DMS79 treated with DMSO at 0.1 percent for 48 hours (cell line): ENCODE measurements at places on chromosomes 6 and 20.

- no peak for DNase-seq
These were observed 73.3 kb downstream of the BTBD9 start for GRCh38 chr6:38566295-38567030.

DNA sequence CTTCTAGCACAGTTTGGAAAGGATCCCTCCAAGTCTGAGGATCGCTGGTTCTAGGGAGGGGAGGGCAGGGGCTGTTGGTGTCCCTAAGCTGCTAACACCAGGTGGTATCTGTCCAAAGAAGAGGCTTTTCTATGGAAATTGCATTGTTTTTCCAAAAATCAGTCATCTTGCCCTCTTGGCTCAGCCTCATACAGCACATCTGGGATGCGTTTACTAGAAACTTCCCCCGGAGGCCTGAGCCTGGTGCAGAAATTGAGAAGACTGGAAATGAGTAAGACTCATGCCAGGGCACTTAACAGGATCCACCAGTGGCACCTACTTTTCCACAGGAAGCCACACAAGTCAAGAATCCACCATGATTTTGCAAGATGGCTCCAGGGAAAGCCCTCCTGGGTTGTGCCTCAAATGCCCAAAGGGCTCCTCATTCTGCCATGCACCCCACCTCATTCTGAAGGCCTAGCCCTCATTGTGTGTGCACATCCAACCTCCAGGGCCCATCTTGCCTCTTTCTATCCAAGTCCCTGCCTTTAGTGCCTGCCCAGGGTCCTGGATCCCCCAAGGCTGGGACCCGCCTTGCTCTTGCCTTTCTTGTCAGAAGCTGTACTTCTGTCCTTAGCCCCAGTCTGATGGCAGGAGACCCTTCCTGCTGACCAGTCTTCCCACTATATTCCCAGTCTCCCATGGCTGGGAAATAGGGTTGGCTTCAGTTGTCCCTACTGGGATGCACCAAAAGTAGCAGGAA is 97.6 kb downstream of the MRPL14 start:
- no peak for DNase-seq

DNA sequence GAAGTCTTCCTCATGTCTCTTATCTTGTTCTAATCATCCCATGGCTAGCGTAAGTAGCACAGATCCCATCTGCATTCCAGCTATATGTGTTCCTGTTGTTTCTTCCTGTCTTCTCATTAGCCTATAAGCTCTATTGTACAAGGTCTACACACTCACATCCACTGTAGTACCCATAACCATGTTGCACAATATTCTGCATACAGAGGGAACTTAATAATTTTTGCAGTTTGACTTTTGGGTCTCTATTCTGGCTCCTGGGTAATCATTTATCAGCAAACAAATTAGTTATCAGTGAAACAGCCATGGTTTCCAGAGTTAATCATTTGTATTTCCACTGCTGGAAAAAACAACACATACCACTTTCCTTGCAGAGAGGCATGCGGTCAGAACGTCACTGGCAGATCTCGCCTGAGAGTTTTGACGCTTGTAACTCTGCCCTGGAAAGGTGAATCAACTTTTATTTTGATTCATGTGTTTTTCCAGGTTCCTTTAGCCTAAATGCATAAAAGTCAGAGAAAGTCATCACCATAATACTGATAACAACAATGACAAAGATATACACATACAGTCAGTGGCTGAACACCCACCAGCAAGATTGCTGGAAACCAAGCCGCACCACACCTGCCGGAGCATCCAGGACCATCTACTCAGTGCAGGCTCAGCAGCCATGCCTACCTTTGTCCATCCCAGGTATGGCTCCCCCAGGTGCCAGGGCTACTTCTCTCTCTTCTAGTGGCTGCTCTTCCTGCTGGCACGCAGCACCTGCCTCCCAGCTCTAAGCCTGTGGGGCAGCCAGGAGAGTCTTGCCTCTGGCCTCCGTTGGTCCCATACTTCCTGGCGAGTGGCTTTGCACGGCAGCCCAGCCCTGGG is 158.2 kb downstream of the QRSL1 start:
- no peak for DNase-seq

DNA sequence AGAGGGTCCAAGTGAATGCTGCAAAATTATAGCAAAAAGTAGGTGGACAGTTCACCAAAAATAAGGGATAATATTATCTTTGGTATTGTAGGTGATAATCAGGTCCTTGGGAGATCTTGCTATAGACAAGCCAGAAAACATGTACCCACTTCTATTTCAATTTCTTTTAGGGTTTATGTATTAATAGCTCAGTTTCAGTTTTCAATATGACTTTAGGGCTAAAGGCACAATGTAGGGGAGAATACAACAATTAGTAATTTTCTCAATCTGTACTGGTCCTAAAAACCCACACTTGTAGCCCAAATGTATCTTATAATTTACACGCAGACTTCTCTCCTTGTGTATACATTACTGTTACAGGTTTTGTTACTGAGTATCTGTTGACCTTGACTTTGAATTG is 307.0 kb upstream of the ID4 start:
- no peak for DNase-seq

GRCh38 chr6:120869397-120869796 is 464.9 kb downstream of the TBC1D32 start:
- DNase-seq, result no peak

GRCh38 chr6:109999740-110000139 is 21.6 kb downstream of the GPR6 start:
- no peak for DNase-seq

DNA sequence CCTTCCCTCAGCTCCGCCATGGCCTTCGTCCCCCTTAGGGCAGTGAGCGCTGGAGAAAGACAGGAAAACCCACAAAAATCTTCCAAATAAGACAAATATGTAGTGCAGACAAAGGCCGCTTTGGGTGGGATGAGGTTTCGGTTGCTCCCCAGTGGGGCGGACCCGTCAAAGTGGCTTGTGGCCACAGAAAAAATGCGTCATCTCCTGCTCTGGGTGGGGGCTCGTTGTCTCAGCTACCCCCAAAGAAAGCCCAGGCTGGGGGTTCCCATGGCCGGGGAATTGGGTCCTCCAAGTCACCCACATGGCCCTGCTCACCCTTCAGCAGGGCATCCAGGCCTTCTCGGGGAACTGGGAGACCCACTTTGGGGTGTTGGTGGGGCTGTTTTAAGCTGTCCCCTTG is 21.9 kb upstream of the SCUBE3 start:
- no peak for DNase-seq

GRCh38 chr20:10469599-10469998 is 34.5 kb downstream of the SLX4IP start:
- DNase-seq, result peak; percentile 78

GRCh38 chr6:93746892-93747291 is 327.5 kb upstream of the EPHA7 start:
- DNase-seq, result no peak

DNA sequence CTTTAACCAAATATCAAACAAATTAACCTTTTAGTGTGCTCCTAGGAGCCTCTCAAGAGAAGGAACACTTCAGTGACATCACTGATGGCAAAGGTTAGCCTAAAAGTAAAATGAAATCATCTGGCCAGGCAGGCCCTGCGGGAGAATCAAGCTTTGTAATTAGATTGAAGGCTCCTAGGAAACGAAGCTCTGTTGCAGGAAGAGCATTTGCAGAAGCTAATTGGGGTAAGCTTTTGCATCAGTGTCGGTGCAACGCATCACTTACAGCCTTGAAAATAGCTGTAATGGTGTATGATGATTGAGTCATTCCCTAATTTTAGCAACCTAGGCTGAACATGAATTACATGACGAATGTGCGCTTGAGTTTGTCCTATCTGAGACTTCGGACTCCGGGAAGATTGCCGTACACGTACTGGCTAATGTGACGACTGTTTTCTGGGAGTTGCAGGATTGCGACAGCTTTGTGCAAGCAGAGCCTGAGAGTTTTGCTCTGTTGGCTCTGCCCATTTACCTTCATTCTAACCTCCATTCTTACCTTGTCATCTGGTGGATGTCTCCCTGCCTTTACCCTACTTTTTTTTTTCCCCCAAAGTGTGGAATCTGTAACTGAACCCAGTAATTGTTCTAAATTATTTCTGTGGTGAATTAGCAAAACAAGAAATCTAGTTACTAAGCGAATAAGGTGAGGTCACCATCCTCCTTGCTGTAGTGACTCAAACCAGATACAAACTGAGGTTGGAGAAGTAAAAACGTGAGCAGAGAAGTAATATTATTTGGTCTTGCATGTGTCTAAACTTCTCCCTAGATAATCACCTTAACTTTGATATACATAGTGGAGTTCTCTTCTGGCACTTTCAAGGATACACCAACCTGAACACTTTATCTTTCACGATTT is 675.9 kb upstream of the CITED2 start:
- no peak for DNase-seq

GRCh38 chr20:41654292-41654691 is 36.1 kb upstream of the CHD6 start:
- peak; percentile 60 for DNase-seq

GRCh38 chr6:71393981-71394432 is 105.4 kb downstream of the OGFRL1 start:
- no peak for DNase-seq

DNA sequence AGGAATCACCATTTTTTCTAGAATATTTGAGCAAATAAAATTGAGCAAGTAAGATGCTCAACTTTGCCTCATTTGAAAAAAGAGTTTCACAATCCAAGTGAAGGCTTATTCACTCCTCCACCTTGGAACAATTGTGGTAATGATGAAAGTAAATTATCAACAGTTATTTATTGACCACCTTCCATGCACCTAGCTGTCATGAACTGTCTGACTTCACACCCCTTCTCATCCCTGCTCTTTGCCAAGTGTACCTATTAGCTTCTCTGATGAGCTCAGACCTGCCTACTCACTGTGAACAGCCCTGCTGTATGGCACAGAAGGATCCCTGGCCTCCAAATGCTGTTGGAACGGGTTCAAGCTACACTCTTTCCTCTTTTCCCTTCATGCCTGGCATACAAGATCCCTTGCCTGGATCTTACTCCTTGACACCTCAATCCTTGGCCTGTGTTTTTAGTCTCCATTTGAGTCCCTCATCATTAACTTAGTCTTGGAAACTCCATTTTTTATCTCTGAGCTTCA is 99.0 kb upstream of the PREP start:
- DNase-seq, result no peak

DNA sequence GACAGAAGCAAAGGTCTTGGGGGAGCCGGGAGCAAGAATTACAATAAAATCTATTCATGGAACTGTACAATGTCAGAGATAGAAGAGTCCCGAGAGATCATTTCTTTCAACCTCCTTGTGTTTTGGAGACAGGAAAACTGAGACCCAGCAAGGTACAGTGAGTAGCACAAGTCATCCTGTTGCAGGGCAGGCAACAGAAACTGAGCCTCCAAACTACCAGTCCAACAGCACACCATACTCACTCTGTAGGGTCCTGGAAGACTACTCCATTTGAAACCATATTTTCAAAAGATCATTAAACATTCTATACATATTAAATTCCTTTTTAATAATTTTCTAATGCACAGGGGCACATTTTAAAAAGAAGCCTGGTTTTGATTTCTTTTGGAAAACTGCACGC is 14.4 kb downstream of the ATXN1 start:
- DNase-seq, result no peak

GRCh38 chr6:143817621-143818020 is 25.5 kb upstream of the LTV1 start:
- DNase-seq, result no peak

- DNase-seq, result no peak
These were observed 41.4 kb upstream of the ANGPT4 start for GRCh38 chr20:957544-957943.

- DNase-seq, result no peak
These were observed 20.7 kb upstream of the TBC1D22B start for GRCh38 chr6:37236921-37237320.

DNA sequence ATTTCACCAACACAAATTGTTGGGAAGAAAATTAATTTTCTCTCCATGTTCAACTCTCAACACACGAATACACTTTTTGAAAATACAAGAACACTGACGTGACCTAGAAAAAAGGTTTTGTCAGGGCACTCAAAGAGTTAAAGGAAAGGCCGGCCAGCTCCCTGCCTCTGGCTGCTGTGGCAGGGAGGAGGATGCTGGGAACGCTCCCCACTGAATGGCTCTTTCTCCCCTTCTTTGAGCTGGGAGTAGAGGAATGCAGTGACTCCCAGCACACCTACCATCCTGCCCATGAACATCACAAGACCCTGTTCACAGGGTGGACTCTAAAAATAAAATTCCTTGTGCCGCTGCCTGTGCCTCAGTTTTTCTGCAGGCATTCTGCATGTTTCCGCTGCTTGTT is 47.0 kb downstream of the MAP3K5 start:
- DNase-seq, result no peak

- DNase-seq, result no peak
These were observed 319.6 kb upstream of the QKI start for GRCh38 chr6:163094881-163095280.

GRCh38 chr6:24322924-24323323 is 34.9 kb downstream of the DCDC2 start:
- DNase-seq, result no peak

- DNase-seq, result no peak
These were observed 12.7 kb upstream of the BAK1 start for GRCh38 chr6:33592595-33593413.

DNA sequence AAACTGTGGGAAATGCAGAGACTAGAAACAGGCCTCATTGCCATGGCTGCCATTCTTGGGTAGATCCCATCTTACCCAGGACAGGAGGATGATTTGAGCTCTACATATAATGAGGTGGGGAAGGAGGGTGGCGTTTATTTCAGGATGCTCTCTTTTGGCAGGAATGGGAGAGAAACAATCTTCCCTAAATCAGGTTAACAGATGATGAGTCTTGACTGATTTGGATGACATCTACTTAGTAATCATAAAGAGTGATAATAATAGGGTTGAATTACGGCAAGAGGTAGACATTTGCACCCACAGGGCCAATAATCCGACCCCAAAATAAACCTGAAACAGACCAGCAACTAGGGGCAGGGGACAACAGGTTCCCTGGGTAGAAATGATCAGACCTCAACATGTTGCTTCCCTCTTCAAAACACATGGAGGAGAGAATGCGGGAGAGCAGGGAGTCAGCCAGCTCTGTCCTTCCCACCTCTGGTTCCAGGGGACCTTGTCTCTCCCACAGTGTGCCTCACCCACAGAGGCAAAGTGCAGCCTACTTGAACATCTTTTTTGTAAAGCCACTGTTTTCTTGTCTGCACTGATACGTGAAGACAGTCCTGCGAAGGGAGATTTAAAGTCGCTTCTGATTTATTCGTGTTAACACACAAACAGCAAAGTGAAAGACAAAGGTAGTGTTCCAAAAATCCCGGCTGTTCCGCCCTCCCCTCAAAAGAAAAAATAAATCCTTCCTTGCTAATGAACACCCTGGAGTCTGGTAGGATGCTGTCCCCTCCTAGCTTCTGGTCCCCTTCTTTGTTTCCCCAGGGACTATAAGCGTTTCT is 3.9 kb downstream of the FOXQ1 start:
- no peak for DNase-seq

- no peak for DNase-seq
These were observed 24.1 kb downstream of the LRFN2 start for GRCh38 chr6:40563111-40563510.

DNA sequence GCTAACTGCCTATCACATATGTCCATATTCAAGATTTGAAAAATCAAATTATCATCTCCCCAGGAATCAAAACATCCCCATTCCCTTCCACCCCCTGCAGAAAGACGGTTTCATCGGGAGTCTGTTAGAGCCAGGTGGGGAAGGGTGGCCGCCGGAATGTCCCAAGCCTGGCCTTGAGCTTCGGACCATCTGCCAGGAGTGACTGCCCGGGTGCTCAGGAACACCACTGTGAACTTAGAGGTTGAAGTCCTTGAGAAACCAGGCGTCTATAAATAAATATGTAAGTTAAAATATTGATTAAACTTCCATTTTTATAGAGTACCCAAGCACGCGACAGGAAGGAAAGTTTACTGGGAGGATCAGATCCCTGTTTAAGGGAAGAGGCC is 250.8 kb downstream of the DLL1 start:
- DNase-seq, result no peak
